SW 1271 (cell line): ENCODE measurements at places on chromosomes 11 and 22.

DNA sequence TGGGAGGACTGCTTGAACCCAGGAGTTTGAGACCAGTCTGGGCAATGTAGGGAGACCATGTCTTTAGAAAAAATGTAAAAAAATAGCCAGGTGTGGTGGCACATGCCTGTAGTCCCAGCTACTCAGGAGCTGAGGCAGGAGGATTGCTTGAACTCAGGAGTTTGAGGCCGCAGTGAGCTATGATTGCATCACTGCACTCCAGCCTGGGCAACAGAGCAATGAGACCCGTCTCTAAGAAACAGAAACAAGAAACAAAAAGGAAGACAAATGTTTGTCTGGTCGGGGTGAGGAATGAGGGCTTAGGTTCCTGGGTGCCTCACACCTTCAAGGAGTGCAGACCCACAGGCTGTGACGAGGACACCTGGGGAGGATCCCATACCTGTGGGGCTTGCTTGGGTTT, 191.9 kb downstream of the CEP164 start:
- DNase-seq, result no peak

- no peak for DNase-seq
Measured at GRCh38 chr22:44718418-44718817, 16.4 kb downstream of the PRR5 start.

- DNase-seq, result no peak
Measured at GRCh38 chr22:28949788-28950187, 66.4 kb downstream of the ZNRF3 start.

DNA sequence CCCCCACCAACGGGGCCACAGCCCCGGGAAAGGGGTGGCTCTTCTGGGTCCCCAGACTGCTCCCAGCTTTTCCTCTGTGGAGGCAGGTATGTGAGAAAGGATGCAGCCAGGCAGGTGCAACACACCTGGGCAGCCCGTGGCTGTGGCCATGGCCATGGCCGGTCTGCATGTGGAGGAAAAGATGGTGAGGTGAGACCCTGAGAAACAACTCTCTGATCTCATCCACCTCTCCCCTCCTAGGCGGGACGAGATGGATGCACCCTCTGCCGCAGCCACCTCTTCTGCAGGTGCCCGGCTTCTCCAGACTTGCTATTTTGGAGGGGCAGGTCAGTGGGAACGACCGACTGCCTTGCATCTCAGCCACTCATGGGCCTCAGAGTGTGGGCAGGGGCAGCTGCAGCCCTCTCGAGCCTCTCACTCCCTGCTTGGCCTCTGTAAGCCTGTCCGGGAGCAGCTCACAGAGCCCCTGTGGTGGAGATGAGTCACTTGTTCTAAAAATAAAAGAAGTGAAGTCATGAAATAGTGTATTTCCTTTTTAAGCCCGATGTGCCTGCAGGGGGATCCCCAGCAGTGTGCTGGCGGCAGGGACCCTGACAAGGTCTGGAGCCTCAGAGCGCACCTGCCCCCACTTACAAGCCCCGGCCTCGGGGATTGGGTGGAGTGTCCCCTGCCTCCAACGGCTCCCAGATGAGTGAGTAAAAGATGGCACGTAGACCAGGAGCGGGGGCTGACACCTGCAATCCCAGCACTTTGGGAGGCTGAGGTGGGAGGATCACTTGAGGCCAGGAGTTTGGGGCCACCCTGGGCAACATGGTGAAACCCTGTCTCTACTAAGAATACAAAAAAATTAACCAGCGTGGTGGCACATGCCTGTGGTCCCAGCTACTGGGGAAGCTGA, 10.7 kb downstream of the SMIM38 start:
- peak; percentile 51 for DNase-seq

DNA sequence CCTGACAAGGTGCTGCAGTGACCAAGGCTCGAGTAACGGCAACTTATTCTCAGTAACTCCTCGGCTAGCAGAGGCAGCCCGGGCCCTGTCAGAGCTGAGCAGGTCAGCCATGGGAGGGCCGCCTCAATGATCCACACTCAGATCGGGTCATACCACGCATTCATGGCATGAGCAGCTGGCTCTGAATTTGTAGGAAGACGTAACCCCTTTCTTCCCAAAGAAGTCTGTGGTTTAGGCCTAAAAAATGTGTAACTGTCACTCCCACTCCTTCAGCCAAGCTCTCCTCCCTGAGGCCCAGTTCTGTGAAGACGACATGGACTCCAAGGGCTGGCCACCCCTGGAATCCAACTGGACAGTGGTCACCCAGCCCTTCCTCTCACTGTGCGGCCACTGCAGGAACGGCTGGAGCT, 30.0 kb downstream of the PPP2R1B start:
- DNase-seq, result no peak
